Daoy (cell line): ENCODE measurements at places on chromosomes 16 and 17.
A peak's percentile ranks its signal among the peaks of the same experiment; 100 is the strongest.

- no peak for DNase-seq
Observed at GRCh38 chr16:89629827-89630610, 16.6 kb downstream of the DPEP1 start.

DNA sequence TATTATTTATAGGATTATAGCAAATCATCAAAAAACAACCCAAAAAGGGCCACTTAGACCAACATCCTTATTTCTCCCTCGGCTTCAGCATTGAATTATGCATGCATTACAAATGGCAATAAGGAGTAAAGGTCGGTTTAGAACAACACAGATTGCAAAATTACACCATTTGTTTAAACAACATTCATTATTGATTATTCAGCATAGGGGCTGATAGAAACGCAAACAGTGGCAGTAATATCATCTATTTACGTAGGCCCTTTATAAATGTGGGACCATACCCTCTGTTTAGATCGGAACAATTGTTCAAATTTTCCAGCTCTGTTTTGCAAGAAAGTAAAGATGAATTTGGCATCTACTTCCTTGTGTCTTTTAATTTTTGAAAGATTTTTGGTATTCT is 153.3 kb downstream of the WWOX start:
- no peak for DNase-seq

DNA sequence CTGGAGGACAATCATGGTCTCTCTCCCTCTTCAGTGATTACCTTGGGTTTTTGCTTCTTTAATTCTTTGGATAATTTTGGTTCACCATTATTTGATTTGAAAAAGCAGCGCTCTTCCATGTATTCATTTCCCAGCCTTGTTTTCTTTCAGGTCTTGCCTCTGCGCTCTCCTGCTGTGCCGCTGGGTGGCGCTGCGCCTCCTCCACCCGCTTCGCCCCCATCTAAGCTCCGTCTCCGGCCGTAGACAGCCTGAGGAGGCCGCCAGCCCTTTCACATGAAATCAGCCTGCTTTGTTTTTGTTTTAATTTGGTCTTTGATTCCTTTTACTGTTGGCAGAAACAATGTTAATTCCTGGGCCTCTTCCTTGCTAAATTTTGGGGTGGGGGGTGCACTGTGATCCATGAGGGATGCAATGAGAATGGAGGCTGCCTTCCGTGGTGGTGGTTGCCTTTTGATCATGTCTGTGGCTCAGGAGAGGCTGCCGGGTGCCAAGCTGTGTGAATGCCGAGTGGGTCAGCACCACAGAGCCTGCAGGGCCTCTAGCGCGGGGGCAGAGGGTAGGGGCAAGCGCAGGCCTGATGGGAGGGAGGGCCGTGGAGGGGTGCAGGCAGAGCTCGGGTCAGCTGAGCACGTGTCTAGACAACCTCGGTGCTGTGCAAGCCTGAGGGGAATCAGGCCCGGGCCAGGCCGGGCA is 64.1 kb downstream of the PLD6 start:
- peak; percentile 71 for DNase-seq

DNA sequence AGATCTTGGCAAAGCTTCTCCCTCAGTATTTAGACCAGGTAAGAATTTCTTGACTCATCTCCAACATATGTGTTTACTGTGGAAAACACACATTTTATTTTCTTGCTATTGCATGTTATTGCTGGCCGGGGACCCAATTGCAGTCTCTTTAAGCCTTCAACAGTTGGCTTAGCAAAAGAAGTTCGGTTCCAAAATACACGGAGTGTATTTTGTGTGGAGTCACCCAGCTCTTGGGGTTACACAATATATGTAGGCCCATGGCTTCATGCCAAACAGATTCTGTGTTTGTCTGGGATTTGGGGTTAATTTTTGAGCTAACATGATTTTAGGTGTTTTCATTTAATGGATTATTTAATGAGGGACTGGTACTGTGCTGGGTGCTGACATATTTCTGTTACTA is 4.0 kb downstream of the ALDH3A2 start:
- DNase-seq, result no peak

DNA sequence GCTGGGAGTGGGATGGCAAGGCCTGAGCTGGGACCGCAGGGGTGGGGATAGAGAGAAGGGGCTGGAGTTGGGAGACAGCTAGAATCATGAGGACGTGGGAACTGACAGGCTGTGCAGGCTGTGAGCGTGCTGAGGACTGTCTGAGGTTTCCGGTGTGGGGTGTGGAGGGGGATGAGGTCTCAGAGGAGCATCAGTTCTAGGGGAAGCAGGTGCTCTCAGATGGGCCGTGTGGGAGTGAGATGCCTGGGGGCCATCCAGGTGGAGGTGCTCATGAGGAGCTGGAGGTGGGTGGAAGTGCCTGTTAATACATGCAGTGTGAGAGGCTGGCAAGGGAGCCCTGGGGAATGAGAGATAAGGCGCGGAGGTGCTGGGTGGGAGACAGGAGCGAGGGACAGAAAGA is 27.2 kb downstream of the HASPIN start:
- DNase-seq, result no peak

GRCh38 chr17:54906683-54907082 is 6.0 kb downstream of the TOM1L1 start:
- DNase-seq, result no peak

- DNase-seq, result no peak
Observed at GRCh38 chr16:58127033-58127556, 2.1 kb downstream of the CFAP20 start.

DNA sequence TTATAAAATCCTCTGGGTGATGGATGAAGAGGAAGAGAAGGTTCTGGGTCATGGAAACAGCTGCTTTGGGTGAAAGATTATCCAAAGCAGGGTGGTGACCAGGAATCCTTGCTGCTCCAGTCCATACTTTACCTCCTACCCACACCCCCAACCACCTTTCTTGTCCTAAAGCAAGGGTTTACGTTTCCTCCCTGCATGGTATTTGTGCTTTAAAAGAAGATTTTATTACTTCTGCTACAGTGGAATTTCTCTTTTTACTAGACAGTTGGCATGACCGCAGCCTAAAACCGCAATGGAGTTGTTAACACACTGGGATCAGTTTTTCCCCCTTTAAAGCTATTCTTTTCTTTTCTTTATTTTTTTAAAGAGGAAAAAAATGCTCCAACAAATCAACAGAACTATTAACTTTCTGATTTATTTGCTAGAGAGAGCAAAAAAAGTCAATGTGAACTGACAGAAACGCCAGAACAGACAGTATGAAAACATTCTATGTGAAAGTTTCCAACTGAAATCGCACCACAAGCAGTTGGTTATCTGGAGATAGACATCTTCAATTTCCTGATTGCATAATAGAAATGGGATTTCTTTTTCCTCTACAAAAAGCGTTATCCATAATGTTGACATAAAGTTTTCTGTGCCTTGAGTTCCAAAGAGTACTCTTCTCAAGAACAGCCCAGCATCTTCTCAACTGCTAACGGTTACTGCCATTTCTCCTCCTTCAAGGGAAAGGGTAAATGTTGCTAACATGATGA is 236.0 kb downstream of the IRX3 start:
- peak; percentile 6 for DNase-seq

- DNase-seq, result no peak
Observed at GRCh38 chr16:8644211-8645140, 23.0 kb downstream of the METTL22 start.

DNA sequence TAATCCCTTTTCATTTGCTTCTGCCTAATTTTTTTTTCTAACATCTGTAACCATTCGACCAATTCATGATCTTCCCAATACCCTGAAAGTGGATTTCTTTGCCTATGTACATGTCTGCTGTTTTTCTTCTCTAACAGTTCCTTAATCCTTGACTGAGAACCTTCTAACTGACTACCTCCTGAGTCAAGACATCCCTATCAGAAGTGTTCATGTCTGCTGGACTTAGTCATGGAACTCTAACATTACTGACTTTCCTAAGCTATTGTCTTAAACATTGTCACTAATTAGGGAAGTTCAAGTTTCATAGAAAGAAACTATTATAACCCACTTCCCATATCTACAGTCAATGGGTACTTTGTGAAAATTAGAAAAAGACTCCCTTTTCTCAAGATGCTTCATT is 52.4 kb upstream of the IRX5 start:
- DNase-seq, result no peak

DNA sequence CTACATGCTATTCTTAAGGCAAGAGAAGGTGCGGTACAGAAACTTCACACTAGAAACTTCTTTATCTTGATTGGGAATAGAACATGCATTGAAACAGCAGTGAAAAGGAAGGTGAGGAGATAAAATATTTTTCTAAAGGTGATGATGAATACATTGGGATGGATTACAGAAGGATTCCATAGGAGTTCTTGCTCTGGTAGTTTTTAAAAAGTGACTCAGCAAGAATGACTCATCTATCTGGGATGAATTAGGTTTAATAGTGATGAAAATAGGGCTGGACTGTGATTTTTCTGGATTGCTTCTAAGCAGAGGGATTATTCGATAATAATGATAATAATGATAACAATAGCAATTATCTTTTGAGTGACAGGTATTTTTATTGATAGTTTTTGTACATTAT is 65.6 kb upstream of the HS3ST4 start:
- no peak for DNase-seq

DNA sequence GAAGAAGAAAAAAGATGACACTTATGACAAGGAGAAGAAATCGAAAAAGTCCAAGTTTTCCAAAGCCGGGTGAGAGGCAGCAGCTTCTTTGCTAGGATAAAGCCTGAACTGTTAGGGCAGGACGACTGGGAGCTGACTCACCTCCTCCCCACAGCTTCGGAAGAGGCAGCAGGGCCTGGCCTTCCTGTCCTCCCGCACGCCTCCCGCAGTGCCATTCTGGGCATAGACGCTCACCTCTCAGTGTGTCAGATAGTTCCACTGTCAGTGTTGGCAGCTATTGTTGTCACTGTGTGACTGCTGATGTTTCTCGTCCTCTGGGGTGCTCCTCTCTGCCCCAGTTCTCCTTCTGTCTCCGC is 12.6 kb downstream of the UBN1 start:
- DNase-seq, result peak; percentile 70

- no peak for DNase-seq
Observed at GRCh38 chr17:45251931-45252330, 10.0 kb downstream of the SPATA32 start.

GRCh38 chr16:53056392-53056881 is 1.6 kb downstream of the CHD9 start:
- peak; percentile 12 for DNase-seq

DNA sequence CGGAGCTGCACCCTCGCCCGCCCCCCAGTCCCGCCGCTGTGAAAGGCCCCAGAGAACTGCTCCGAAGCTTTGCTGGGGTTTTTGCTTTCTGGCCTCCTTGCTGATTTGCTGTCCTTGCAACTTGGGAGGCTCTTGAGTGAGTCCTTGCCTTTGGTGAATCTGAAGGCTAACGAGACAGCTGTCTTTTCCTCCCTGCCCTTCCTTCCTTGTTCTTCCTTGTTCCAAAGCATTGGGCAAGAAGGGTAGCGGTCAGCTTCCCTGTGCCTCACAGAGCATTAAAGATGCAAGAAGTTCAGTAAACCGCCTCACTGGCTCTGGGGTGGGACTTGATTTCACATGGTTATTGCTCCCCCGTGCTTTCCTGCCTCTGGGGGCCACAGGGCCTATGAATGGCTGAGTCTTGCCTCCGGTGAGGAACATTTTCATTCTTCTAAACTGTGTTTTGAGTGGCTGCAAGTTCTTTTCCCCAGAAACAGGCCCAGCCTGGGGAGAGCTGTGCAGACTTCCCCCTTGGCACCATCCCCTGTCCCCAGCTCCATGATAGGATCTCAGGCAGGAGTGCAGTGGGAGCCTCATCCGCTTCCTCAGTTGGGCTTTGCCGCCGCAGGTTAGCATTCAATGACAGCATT is 1.4 kb downstream of the YPEL2 start:
- DNase-seq, result no peak

DNA sequence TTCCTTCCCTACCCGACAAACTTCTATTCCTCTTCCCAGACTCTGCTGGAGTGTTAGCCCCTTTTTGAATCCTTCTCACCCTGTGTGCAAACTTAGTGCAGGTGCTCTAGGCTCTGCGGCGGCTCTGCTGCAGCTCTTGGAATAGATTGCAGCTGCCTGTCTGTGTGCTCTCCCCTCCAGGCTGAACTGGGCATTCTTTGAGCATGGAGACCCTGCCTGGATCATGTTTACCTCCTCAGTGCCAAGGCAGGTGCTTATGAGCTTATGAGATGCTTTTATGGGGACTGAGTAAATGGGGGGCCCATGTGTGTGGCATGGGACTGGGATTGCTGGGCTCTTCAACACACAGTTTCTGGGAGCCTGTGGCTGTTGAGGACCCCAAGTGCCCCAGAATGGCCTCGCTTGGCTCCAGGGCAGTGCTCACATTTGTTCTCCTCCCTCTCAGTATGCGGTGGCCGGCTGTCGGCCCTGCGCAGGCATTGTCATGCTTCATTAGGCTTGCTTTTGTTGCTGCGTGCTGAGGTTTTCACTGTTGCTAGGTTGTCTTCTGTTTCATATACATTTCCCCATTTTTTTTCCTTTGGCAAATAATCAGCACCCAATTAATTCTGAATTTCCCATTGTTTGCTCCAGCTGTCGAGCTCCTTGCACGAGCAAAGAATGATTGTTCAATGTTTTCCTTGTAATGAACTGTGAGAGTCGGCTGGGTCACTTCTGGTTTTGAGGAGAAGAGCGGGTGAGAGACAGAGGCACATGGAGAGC is 185.5 kb upstream of the NLRP1 start:
- DNase-seq, result peak; percentile 66
